ENCODE measurements at places on chromosomes 5 and 9.

DNA sequence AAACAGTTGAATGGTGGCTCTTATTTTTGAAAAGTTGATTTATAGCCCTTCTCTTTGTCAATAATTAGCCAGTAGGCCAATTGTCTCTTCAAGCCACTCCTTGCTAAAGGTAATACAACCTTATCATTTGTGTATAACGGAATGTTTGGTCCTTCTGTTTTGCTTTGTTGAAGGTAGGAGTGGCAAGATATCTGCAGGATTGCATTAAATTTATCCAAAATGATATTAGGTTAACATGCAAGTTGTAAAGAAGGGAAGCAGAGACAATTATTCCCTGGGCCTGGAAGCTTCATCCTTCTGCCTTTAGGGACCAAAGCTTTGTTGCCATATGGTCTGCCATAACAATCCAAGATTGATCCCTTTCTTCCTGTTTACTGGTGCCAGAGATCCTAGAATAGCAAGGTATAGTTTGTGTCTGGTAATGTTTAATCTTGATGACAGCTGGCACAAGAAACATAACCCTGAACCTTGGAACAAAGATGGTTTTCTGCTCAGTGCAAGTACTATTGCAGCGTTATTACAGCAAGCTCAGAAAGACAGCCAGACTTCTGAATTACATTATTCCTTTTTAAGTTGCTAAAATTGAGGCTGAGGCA lies 15.5 kb upstream of the FSD1L start:
- DNase-seq, result no peak

DNA sequence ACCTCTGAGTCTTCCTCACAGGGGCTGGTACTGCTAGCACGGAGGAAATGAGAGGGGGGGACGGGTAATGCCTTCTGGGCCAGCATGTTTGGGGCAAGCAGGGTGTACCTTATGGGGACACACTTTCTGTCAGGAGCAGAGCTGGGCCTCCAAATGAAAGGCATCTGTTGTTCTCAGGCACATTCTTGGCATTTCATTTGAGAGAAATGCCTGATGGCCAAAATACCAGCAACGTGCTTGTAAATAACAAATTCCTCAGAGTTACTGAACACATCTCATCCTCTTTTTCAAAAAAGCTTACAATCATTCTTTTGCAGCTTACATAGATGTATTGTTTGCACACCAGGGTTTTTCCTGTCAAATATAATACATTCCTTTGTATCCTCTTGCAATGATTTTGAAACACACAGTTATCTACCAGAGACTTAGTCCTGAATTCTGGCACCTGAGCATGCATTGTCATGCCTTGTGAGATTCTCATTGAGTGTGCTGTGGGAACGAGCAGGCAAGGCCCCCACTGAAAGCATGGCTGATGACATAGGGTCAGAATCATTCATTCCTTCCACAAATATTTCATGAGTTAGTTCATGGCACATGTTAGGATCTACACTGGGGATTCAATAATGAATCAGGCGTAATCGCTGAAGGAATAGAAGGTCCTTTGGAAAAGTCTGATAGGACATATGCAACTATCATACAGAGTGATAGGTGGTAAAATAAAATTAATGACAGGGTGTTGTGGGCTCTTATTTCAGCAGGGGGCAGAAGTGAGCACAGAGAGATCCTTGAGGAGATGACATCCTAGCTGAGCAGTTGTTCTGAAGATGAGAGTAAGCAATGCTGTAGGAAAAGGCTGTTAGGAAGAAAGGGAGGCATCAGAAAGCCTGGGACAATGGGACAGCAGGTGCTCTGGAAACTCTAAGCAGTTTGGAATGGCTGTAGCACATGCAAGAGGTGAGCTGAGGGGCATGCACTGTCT lies 260.9 kb upstream of the TUT7 start:
- DNase-seq, result no peak

DNA sequence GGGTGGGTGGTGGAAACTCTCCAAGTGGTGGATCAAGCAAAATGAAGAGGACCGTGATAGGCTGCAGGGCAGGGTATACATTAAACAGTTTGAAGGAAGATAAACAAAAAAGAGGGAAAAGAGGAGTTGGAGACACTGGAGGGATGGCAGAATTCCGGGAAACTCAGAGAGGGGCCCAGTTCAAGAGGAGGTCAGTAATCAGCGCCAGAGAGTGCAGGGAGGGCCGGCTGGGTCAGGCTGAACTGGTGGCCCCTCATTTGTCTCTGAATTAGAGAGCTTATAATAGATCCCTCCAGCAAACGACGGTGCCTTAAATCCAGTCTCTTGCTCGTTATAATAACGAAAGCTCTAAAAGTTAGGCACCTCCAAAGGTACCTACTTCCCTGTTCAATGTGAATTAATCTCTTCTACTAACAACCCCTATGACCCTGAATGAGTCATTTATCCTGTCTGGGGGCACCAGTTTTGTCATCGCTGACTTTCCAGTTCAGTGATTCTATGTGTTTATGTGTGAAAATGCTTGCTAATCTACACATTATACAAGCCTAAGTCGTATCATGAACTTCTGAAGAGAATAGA lies 2.4 kb upstream of the ZSWIM6 start:
- DNase-seq, result no peak

- DNase-seq, result no peak
Observed at GRCh38 chr9:83656952-83657351, 34.0 kb downstream of the IDNK start.

GRCh38 chr5:3282841-3283240 lies 312.8 kb upstream of the IRX1 start:
- DNase-seq, result no peak

- no peak for DNase-seq
Observed at GRCh38 chr5:5881294-5881693, 458.8 kb downstream of the ICE1 start.

GRCh38 chr9:34114436-34114835 lies 12.1 kb downstream of the DCAF12 start:
- no peak for DNase-seq

DNA sequence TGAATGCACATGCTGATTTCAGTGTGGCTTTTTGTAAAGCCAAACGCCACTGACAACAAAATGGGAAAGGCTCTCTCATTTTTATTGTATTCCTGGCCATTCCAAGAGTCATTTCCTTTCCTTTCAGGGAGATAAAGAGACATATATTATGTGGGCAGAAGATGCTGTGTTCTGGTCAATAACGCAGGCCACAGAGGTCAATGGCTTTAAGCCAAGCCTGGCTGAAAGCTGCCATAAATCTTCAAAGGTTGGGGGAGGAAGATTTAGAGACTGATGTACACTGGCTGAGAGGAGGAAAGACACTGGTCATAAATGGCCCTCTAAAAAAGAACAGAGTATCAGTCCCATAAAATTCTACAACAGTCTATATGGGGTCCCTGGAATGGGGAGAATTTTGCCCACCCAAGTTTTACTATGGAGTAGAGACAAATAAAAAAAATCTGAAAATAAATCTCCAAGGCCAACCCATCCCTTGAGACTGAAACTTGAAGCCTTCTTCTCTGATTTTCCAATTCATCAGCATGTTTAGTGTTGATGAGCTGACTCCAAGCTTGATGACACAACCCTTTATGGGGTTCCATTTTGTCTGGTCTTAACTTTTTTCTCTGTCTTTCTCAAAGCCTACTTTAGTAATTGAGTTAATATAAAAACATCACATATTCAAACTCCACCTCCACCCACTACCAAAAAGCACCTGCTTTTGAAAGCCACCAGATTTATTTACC lies 152.1 kb upstream of the SLC24A2 start:
- no peak for DNase-seq

DNA sequence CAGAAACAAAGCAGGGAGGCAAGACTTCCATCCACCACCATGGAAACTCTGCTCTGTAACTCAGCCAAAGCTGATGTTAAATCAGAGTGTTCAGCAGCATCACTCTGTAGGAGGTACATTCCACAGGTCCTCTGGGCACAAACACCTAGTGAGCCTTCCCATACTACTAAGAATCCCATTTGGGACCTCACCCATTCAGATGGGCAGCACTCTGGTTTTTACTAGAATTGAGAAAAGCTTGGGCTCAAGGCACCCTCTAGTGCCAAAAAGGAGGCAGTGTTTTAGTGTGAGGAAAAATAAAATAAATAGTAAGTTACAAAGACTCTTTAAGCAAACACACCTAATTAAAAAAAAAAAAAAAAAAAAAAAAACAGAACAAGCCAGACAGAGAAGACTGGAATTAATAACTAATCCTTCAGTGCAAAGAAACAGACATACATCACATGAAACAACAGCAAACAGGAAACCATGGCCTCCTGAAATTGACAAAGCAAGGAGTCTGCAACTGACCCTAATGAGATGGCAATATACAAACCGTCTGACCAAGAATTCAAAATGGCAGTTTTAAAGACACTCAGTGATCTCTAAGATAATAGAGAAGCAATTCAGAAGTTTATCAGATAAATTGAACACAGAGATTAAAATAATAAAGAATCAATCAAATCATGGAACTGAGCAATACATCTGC lies 159.5 kb downstream of the GNA14 start:
- DNase-seq, result no peak

DNA sequence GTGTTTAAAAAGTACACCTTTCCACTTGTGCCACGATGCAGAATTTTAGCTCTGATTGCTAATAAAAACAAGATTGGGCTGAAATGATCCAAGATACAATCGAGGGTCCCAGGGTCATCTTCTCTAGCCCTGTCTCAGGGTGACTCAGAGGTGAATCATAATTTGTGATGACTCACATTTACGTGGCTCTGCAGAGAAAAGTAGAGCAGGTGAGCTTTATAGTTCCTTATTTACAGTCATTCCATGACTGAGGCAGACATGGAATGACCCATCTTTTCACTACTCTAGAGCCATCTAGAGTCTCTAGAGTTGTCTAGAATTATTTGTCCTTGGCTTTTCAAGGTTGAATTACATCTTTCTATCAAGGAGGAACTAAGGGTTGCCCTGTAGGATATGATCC lies 155.2 kb downstream of the GAS1 start:
- DNase-seq, result no peak

DNA sequence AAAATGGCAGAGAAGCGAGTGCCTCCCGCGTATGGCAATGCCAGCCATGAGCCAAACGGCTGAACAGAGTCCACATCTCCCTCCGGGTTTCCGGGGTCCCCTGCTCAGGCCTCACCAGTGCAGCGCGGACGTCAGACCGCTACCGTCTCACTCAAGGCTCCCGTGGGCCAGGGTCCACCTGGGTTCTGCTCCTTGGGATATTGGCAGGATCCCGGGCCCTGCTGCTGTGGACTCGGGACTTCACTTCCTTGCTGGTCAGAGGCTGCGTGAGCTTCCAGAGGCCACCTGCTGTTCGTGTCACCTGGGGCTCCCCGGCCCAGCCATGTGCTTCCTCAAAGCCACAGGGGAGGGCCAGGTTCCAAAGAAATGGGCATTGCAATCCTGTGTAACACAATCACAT lies 38.4 kb upstream of the CLPTM1L start:
- DNase-seq, result no peak

- no peak for DNase-seq
Observed at GRCh38 chr9:84897362-84898094, 228.0 kb downstream of the NTRK2 start.

GRCh38 chr5:178271726-178272479 lies 39.3 kb upstream of the PHYKPL start:
- no peak for DNase-seq

All from activated effector memory CD4-positive, alpha-beta T cell treated with Interleukin-2 at 50 U/mL for 16 hours (primary cell).